ENCODE measurements at places on chromosomes 6 and 20.
A peak's percentile ranks its signal among the peaks of the same experiment; 100 is the strongest.

DNA sequence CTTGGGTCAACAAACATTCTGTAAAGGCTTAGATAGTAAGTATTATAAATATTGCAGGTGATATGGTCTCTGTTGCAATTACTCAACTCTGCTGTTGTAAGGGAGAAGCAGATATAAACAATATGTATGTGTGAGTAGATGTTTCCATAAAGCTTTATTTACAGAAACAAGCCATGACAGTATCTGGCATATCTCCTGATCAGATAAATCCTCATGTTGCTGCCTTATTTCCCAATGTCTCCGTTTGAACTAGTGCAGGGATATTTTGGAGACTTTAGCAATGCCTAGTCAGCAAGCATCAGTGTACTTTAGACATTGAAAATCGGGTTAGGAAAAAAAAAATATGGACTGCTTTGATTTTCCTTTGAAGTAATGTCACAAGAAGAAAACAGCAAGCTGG, 96.1 kb downstream of the LAMA2 start:
- DNase-seq: peak; percentile 60

- no peak for DNase-seq
Observed at GRCh38 chr6:106637051-106637716, 7.8 kb downstream of the QRSL1 start.

DNA sequence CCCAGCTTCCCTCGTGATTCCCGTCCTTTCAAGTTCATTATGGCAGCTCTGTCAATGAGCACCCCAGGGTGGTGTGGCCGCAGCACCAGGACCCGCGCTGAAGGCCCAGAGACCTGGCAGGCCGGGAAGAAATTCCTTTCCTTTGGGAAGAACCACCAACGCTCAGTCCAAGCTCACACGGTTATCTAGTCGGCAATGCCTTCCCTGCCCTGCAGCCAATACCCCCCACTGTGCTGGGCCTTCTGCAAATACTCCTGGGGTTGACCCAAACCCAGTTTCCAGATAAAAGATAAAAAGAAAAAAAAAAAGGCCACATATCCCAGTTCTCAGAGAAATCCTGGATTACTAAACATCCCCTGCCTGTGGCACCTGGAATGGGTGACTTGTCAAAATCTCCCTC, 28.7 kb downstream of the PXDC1 start:
- DNase-seq: no peak

GRCh38 chr6:33123732-33124524, 48.1 kb downstream of the HLA-DPB1 start:
- DNase-seq: peak; percentile 32

DNA sequence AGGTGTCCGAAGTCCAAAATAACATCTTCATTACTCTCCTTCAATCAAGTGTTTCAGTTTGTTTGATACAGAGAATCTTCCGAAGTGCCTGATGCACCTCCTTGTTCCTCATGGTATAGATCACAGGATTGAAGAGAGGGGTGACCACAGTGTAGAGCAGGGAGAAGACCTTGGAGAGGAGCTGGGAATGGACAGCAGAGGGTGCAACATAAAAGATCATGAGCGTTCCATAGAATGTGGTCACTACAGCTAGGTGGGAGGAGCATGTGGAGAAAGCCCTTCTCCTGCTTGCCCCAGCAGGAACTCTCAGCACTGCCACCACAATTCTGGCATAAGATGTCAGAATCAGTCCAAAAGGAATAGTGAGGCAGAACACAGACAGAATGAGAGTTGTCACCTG, 11.9 kb downstream of the OR12D1 start:
- DNase-seq: no peak

GRCh38 chr20:22379472-22379871, 204.9 kb downstream of the FOXA2 start:
- peak; percentile 56 for DNase-seq

- DNase-seq: no peak
Observed at GRCh38 chr20:15976047-15976736, 597.1 kb downstream of the KIF16B start.

DNA sequence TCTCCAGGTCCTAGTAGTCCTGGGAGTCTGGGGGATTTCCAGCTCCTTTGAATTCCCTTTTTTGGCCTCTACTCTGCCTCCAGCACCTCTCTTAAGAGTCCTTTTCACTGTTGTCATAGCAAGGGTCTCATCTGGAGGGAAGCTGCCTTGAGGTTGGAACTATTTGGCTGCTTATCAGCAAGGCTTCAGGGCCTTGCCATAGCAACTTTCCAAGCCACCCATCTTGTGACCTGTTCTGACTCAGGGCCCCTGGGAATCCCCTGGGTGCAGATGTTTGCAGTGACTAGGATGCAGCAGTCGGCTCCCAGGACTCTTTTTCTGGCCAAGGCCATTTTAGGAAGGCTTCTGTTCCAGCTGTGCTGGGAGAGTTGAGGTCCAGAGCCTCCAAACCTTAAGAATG, 12.4 kb downstream of the PKIG start:
- DNase-seq: peak; percentile 76

DNA sequence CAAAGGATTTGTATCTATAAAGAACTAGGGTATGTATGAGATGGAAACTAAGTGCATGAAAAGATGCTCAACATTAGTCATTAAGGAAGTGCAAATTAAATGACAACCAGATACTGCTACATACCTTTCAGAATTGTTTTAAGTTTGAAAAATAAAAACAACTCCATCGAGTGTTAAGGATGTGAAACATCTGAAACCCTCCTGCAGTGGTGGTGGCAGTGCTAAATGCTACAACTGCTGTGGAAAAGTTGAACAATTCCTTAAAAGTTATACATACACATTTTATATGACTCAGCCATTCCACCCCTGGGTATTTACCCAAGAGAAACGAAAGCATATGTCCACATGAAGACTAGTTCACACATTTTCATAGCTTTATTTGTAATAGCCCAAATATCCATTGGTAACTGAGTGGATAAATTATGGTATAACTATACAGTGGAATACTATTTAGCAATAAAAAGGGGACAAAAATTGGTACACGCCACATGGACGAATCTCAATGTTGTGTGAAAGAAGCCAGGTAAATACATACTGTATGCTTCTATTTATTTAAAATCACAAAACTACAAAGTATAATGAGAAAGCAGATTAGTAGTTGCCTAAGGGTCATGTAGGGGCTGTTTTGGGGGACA, 10.6 kb downstream of the ARMH2 start:
- peak; percentile 63 for DNase-seq

DNA sequence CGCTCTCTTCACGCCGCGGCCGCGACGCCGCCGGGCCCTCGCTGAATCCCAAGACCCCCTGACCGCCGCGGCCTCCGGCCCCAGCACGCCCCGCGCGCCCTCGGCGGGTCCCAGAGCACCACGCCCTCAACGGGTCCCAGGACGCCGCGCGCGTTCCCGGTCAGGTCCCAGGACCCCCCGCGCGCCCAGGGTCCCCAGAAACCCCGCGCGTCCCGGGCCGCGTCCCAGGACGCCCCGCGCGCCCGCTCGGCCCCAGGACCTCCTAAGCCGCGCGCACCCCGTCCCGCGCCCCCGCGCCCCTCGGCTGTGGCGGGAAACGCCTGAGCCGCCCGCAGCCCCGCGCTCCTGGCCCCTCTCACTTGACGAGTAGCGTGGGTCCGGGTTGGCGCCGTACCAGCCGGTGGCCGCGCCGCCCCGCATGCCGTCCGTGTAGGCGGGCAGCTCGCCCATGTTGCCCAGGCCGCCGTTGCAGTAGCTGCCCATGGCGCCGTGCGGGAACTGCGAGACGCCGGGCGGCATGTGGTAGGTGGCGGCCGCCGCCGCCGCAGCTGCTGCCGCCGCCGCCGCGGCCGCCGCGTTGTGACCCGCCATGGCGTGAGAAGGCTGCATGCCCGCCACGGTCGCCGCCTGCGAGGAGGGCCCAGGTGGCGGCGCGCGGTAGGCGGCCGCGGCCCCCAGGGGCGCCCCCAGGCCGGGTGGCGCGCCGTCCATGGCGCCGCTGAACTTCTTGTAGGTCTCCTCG, 556 bp downstream of the NKX2-4 start:
- DNase-seq: no peak

DNA sequence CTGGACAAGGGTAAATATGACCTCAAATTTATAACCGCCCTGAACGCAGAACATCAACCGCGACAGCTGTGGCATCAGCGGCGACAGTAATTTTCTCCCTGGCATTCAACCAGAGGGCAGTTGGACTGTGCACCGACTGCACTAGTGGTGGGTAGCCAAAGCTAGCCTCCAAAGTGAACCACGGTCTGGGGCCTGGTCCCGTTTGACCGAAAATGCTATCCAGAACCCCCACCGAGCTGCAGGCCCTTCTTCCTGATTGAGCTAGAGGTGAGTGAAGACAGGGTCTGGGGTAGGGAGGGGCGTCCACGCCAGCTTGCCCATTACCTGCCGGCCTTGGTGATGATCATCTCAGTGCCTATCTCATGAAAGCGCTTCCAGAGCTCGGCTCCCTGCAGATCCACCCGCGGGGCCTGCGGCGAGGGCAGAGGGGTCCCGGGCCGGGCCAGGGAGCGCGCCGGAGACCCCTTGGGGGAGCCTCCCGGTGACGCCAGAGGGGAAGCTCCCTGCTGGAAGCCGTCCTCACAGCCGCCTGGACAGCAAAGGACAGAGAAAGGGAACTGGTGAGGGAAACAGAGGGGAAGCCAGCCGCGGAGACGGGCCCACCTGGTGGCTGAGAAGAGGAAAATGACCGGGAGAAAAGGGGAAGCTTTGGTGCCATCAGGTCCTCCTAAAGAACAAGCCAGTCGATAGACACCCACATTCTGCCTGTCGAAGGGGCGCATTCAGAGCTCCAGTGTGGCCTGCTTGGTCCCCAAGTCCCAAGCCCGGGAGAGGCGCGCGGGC, 2.0 kb downstream of the TBX18 start:
- DNase-seq: peak; percentile 59

DNA sequence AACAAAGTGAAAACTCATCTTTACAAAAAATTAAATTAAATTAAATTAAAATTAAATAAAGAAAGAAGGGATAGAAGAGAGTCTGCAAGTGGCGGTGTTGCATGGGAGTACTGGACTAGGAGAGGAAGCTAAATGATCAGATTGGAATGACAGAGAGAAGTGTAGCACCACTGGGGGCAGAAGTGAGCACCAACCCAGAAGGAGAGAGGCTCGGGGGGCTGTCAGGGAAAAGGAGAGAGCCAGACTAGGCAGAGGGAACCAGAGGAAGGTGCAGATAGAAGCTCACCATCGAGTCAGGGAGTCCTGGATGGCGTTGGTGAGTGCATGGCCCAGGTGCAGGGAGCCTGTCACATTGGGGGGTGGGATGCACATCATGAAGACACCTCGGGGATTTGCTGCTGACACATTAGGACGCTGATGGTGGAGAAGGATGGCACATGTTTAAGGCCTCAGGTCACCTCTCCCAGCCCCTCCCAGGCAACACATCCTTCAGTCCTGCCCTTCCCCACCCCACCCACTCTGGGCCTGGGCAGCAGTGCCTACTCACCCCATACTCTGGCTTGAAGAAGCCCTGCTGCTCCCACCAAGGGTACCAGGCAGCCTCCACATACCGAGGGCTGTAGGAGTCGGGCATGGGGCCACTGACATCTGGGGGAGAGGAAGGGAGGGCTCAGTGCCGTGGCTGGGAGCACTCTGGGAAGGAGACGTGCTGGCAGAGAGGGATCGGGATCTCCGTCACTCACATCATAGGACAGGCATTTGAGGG, 4.0 kb downstream of the VARS1 start:
- DNase-seq: peak; percentile 37

DNA sequence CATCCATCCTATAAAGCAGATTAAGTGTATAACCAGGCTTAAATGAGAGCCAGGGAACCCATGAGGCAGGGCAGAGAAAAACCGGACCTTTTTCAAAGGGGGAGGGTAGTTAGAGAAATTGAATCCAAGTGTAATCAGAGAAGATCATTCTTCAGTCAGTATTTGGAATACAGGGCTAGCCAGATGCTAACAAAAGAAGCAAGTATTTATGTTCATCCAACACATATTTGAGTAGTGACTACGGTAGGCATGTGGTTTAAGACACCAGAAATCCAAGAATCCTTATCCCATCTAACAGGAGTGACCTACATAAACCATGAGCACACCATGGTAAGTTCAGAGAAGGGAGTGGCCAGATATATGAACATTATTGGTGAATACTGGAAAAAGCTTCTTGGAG, 46.8 kb upstream of the FAM83C start:
- peak; percentile 93 for DNase-seq

GRCh38 chr20:50360218-50360672, 149.9 kb upstream of the PTPN1 start:
- no peak for DNase-seq

DNA sequence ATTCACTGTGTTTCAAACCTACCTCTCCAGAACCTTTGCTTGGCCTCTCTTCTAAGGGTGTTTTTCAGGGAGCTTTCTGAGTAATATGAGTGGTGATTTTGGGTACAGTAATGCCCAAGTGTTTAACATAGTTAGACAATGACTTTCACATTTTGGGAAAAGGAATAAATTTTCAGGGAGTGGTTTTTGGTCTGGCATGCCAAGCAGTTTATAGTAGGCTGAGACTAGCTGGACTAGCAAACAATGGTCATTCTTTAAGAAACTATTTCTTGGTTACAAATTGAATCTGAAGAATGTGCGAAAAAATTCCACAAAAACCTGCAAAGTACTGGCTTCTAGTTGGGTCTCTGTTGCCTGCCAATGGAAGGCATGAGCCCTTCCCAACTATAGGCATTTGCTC, 15.4 kb downstream of the FNDC1 start:
- DNase-seq: no peak

DNA sequence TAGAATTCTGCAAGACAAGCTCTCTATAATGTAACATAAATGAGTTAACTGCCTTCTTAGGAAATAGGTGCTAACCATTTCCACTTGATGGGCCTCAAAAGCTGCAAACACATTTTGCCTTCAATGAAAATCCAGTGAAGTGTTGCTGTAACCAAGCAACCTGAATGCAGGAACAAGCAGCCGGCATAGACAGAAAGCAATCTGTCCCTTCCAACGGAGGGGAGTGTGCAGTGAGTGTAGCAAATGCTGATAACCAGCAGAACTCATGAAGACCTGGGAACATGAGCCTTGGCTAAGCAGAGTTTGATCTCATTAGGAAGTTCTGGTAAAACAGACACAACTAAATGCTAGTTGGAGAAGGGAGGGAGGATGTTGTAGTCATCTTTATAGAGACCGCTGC, 697.8 kb downstream of the KIF16B start:
- DNase-seq: no peak

- no peak for DNase-seq
Observed at GRCh38 chr6:5778317-5778857, 228.3 kb downstream of the NRN1 start.

DNA sequence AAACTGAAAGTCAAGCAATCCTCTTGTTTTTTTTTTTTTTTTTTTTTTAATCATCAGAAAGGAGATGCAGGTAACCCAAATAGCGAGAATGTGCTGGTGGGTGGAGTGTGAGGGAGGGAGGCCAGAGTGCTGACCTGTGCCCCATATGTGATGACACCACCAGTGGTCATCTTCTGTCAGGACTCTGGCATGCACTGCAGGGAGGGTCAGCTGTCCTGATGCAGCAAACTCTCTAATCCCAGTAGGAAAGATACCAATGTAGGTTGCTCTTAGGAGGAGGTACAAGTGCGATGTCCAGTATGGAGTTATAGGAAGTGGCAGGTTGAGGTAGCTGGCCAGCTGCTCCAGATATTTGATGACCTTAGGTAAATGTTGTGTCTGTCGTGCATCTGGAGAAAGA, 2.8 kb upstream of the CST4 start:
- DNase-seq: no peak

GRCh38 chr6:13763740-13764381, 50.5 kb downstream of the MCUR1 start:
- no peak for DNase-seq

- DNase-seq: peak; percentile 54
Observed at GRCh38 chr6:139863346-139863745, 488.9 kb upstream of the CITED2 start.

GRCh38 chr6:112770308-112770707, 423.2 kb downstream of the RFPL4B start:
- DNase-seq: no peak

Measured in iris pigment epithelial cell (primary cell).